ENCODE measurements at places on chromosomes 4 and X.

DNA sequence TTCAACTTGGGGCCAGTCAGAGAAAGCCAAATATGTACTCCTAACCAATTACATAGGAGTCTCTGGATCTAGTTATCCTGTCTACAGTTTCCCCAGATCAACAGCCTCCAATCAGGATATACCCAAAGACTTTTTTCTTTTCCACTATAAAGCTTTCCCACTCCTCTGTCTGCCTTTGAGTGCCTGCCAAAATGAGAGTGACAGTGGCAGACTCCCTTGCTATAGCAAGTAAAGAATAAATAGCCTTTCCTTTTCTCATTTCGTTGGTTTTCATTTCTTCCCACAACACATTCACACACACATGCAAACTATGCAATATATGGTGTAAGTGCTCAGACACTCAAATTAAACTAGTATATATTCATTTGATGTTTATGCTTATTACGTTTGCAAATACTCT lies 302.4 kb upstream of the TACR3 start:
- DNase-seq, result no peak

- DNase-seq, result no peak
These were observed 380.7 kb upstream of the NOCT start for GRCh38 chr4:138634915-138635314.

DNA sequence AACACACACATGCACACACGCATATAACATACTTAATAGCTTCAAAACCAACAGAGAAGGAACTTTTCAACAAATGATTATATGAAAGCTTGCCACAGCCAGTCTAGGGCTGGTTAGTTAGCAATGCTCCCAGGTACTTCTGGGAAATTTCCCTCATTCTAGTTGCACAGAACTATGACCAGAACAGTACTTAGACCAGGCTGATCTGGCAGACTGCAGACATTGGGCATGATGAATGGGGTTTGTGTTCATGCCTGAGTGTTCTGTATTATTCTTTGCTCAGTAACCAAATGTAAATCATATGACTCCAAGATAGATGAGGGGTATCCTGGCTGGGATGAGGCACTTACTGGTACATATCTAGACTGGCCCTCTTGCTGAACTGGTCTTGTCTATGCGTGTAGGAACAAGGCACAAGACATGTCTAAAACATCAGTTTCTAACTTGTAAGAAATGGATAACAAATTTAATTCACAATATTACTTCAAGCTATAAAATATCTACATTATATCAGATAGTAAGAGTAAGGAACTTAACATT lies 50.3 kb upstream of the GEMIN8 start:
- DNase-seq, result no peak

DNA sequence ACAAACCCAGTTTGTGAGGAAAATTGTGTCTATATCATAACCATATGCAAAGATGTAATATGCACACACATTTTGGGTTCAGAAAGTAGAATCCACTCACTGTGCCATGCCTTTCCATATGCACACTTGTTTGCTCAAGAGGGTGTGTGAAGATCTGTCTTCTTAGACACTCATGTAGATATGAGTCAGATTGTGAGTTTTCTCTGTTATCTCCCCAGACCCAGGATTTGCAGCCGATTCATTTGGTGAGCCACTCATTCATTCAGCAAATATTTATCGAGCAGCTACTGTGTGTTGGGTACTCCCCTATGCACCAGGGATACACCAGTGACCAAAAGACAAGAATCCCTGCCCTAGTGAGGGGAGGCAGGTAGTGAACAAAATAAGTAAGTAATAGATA lies 81.5 kb downstream of the CLCN5 start:
- no peak for DNase-seq

Data from activated CD8-positive, alpha-beta memory T cell treated with anti-CD3 and anti-CD28 coated beads for 24 hours (primary cell).